ENCODE measurements at places on chromosomes 2 and 18. TPM values are rescaled to one million over a fixed set of nuclear protein-coding genes. Genes with fewer than 3 reads are reported as not detected.

DNA sequence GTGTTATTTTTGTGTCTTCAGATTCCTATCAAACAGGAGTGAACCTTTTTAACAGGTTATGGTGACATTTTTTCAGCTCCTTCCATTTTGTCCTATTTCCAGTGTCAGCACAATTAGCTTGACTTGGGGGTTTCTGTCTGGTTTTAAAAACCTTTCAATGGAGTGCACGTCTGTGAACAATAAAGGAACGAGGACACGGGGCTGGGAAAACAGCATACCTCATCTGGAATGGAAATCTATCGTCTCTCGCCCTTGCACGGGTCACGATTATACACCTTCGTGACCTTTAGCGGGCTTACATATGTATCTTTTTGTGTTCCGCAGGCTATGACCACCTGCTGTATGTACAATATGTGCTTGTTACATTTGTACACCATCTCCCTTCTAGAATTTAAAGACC is 2.3 kb upstream of the ZNF532 start:
- peaks cover 3% of the 10 kb centered on the region for H3K36me3 ChIP-seq
- DNase-seq: no peak
- peak overlapping the region; percentile 63 for H3K4me3 ChIP-seq

- peaks cover 41% of the 10 kb centered on the region for H3K27me3 ChIP-seq
- H3K27ac ChIP-seq: no peak overlapping the region
- H3K4me3 ChIP-seq: no peak overlapping the region
- DNase-seq: no peak
Observed at GRCh38 chr2:239443666-239444567, 43.1 kb upstream of the HDAC4 start.

GRCh38 chr2:151638191-151638933 is 95.9 kb downstream of the NEB start:
- H3K4me1 ChIP-seq: peaks cover 33% of the 10 kb centered on the region
- peak; percentile 30 for DNase-seq
- H3K4me3 ChIP-seq: peak overlapping the region; percentile 35
- peaks cover 6% of the 10 kb centered on the region for H3K36me3 ChIP-seq

- no peak for DNase-seq
- H3K27me3 ChIP-seq: no peaks in the 10 kb centered on the region
- no peaks in the 10 kb centered on the region for H3K36me3 ChIP-seq
- H3K27ac ChIP-seq: peak overlapping the region; percentile 86
- peaks cover 15% of the 10 kb centered on the region for H3K4me1 ChIP-seq
- H3K4me3 ChIP-seq: peak overlapping the region; percentile 18
Observed at GRCh38 chr2:147663153-147663961, 181.5 kb upstream of the ACVR2A start.

- peaks cover 57% of the 10 kb centered on the region for H3K36me3 ChIP-seq
- no peak for DNase-seq
- H3K27ac ChIP-seq: no peak overlapping the region
Observed at GRCh38 chr2:96374211-96374951, 38.8 kb downstream of the NCAPH start.

GRCh38 chr2:48734576-48735303 is 20.8 kb downstream of the LHCGR start:
- no peak for DNase-seq
- no peak overlapping the region for H3K4me3 ChIP-seq
- peaks cover 4% of the 10 kb centered on the region for H3K27me3 ChIP-seq
- H3K27ac ChIP-seq: no peak overlapping the region

- peaks cover 20% of the 10 kb centered on the region for H3K4me1 ChIP-seq
- H3K27me3 ChIP-seq: no peaks in the 10 kb centered on the region
- H3K36me3 ChIP-seq: peaks cover 16% of the 10 kb centered on the region
Observed at GRCh38 chr2:223918671-223919134, 26.4 kb downstream of the WDFY1 start.

DNA sequence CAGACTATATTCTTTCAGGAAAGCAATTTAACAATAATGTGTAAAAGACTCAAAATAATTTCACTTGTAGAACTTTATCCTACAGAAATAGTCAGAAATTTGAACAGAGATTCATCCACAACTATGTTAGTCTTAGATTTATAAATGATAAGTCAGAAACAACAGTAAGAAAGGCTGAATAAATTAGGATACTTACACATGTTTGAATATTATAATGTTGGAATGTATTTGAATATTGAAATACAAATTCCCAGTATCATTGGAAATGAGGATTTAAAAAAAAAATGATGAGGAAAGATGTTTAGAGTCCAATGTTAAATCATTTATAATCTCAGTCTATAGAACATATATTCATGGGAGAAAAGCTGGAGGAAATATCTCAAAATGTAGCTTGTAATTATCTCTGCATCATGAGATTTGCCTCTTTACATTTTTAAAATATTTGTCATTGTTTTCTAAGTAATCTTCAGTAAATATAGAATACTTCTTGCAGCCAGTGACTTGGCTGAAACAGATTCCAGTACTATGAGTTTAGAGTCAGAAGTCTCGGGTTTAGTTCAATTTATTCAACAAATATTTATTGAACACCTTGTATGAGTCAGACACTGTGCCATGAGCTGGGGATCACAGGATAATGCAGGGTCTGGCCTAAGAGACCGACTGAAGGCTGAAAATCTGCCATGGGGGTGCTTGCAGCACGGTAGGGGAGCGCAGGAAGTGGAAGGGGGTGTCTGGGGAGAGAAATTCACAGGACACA is 32.3 kb downstream of the CXCR4 start:
- H3K4me3 ChIP-seq: no peak overlapping the region
- no peaks in the 10 kb centered on the region for H3K36me3 ChIP-seq
- no peaks in the 10 kb centered on the region for H3K27me3 ChIP-seq
- H3K27ac ChIP-seq: no peak overlapping the region
- no peak for DNase-seq

GRCh38 chr18:55588111-55588869 is at the start of gene TCF4:
TSS of gene TCF4 (minus strand) at chr18:55588192. CDS start at chr18:55587116, 1,076 bp downstream.
- H3K27me3 ChIP-seq: peaks cover 55% of the 10 kb centered on the region
- H3K27ac ChIP-seq: peak within 1 kb of the TSS; percentile 71
- H3K4me3 ChIP-seq: peak within 1 kb of the TSS; percentile 83
- no peaks in the 10 kb centered on the region for H3K36me3 ChIP-seq

GRCh38 chr18:76977108-76977621 is 154.8 kb downstream of the ZNF236 start:
- H3K4me1 ChIP-seq: no peaks in the 10 kb centered on the region
- peaks cover 1% of the 10 kb centered on the region for H3K36me3 ChIP-seq
- no peak for DNase-seq
- no peaks in the 10 kb centered on the region for H3K27me3 ChIP-seq

- no peak overlapping the region for H3K4me3 ChIP-seq
- H3K27ac ChIP-seq: no peak overlapping the region
- no peaks in the 10 kb centered on the region for H3K36me3 ChIP-seq
- no peak for DNase-seq
- peaks cover 7% of the 10 kb centered on the region for H3K27me3 ChIP-seq
Observed at GRCh38 chr18:54100466-54100865, 124.0 kb downstream of the MBD2 start.

DNA sequence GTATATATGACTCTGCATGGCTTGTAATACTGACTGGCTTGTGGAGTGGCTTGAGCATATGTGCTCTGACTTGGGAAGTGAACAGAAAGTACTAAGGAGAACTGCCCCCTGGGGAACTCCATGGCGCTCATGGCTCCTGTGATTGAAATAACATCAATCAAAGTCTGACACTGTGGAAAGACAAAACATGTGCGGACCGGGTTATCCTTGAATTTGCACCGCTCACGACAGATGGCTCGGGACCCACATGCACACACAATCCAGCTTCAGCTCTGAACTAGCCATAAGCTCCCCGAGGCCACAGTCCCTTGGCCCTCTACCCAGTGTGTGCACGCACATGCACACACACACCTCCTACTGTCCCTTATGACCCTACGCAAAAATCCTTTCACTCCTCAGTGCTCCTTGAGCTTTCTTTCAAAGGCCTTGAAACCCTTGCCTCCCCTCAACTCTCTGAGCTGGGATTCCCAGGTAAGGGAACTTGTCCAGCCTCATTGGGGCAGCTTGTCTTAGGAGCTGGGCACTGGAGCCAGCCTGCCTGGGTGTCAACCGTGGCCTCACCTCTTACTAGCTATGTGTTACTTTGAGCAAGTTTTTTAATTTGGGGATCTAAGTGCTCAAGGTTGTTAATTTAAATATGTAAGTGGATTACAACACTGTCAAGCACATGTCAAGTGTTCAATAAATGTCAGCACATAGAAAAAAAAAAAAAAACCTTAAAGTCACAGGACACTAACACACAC is 43.6 kb downstream of the MRPS5 start:
- no peak for DNase-seq
- peaks cover 2% of the 10 kb centered on the region for H3K36me3 ChIP-seq
- no peaks in the 10 kb centered on the region for H3K27me3 ChIP-seq
- H3K27ac ChIP-seq: peak overlapping the region; percentile 36

DNA sequence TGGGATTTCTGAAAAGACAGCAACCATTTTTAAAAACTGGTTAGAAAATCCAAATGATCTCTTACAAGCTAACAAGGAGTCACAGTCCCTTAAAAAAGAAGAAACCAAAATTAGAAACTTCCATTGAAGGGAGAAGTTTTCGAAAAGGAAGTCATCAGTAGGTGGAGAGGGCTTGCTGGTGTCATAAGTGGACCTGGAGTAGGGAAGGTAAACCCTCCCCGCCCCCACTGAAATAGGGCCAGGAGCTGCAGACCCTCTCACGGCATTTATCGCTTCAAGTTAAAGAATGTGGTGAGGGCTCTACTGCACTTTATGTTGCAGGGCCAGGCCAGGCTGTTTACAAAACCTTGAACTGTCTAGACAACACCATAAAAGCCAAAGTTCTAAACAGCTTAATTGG is 2.9 kb downstream of the HOXD11 start:
- H3K4me3 ChIP-seq: no peak overlapping the region
- H3K4me1 ChIP-seq: peaks cover 23% of the 10 kb centered on the region
- peaks cover 90% of the 10 kb centered on the region for H3K27me3 ChIP-seq
- peaks cover 4% of the 10 kb centered on the region for H3K36me3 ChIP-seq
- DNase-seq: no peak

DNA sequence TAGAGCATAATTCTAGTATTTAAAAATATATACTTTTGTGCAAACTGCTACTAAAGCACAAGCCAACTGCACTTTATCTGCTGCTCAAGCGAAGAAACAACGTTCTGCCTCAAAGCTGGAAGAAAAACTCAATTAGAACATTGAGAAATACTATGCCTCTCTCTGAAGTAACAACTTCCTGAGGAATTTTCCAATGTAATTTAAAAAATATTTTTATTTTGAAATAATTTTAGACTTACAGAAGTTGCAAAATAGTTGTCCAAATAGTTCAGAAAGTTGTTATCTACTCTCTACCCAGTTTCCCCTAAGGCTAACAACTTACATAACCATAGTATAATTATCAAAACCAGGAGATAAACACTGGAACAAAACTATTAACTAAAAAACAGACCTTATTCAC is 12.3 kb upstream of the POLI start:
- DNase-seq: no peak
- no peak overlapping the region for H3K4me3 ChIP-seq
- peaks cover 19% of the 10 kb centered on the region for H3K4me1 ChIP-seq
- H3K27me3 ChIP-seq: no peaks in the 10 kb centered on the region

GRCh38 chr2:121051311-121051710 is 233.7 kb downstream of the TFCP2L1 start:
- H3K4me3 ChIP-seq: no peak overlapping the region
- no peaks in the 10 kb centered on the region for H3K4me1 ChIP-seq
- no peaks in the 10 kb centered on the region for H3K36me3 ChIP-seq
- peaks cover 2% of the 10 kb centered on the region for H3K27me3 ChIP-seq
- H3K27ac ChIP-seq: no peak overlapping the region
- DNase-seq: no peak

DNA sequence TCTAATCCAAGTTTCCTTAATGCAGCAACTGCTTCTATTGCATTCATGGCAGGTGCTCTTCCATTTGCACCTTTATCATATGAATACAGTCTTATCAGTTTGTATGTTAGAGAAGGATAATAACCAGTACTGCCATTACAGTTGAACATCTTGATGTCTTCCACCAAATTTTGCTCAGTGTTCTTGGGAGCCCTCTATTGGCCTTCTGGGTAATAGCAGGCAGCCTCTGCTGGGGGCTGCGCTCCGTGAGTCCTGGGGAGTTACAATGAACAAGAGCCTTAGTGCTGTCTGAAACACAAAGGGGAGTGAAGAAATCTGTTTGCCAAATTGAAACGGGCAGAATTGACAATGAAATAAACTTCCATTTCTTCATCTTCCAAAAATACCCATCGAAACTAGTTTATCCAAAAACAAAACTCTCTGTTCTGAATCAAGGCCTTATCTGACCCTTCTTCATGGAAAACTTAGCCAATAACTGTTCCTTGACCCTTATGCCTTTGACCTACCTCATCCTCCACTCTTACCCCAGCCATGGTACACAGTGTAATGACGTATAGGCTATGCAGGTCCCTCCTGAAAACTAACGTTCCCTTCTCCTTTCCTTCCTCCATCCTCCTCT is 79.9 kb downstream of the ALK start:
- H3K27me3 ChIP-seq: peaks cover 20% of the 10 kb centered on the region
- no peak overlapping the region for H3K4me3 ChIP-seq
- no peaks in the 10 kb centered on the region for H3K36me3 ChIP-seq
- H3K4me1 ChIP-seq: no peaks in the 10 kb centered on the region
- peak; percentile 13 for DNase-seq

DNA sequence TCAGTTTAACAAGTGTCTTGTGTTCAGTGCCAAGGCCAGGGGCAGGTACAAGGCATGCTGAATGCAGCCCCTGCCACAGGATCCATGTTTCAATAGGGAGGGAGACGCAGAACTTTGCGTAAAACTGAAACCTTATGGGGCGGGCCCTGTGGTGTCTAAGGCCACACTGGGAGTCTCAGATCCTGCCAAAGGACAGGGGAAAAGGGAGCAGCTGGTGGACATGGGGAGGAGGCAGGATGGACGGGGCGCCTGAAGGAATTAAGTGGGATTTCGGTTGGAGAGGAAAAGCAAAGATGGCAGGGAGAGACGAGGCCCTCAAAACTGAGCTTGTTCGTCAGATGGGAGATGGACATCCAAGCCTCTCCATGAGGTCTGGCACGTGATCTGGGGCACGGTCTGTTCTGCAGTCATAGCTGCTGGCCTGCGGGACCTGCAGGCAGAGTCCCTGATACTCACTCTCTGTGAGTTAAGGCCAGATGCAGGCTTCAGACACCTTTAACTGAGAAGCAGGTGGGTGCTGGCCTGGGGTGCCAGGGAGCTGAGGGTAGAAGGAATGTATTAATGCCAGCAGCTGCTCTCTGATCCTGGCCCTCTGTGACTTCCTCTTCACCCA is 48.8 kb downstream of the TCF7L1 start:
- peaks cover 4% of the 10 kb centered on the region for H3K27me3 ChIP-seq
- no peak overlapping the region for H3K4me3 ChIP-seq
- no peaks in the 10 kb centered on the region for H3K36me3 ChIP-seq

DNA sequence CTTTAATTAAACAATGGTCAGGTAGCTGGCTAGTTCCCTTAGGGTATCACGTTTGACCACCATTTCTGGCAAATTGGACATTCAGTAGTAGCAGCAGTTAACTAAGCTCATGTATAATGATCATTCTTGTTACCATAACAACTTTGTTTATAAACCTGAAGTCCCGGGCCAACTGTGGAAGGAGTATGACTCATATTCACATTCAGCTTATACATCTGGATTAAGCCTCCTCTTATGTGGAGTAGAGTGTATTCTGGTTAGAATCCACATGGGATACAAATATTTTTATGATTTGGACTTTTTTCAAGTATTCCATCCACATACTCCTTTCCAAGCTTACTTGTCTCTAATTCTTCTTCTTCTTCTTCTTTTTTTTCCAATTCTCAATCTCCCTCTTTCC is 70.3 kb upstream of the ZSWIM2 start:
- no peaks in the 10 kb centered on the region for H3K27me3 ChIP-seq
- H3K27ac ChIP-seq: no peak overlapping the region
- H3K36me3 ChIP-seq: no peaks in the 10 kb centered on the region
- no peak for DNase-seq

Gene DPYSL5
- not detected for total RNA-seq

Gene CASP10
- 25.5 TPM for total RNA-seq

Gene KCNG2
- not detected for total RNA-seq

Gene MROH2A
- not detected for total RNA-seq

Gene COL5A2
- 3.3 TPM for total RNA-seq

Gene MAB21L4
- not detected for total RNA-seq

Gene GALNT3
- total RNA-seq: 1.5 TPM

Gene MAP4K3
- total RNA-seq: 6.7 TPM

Gene TNS1
- 1.4 TPM for total RNA-seq

Gene SOCS6
- 2.1 TPM for total RNA-seq

Data from activated naive CD8-positive, alpha-beta T cell treated with anti-CD3 and anti-CD28 coated beads for 36 hours (primary cell).